ENCODE measurements at places on chromosomes 12 and 14. TPM values are rescaled to one million over a fixed set of nuclear protein-coding genes. Genes with fewer than 3 reads are reported as not detected.

Gene RFX4
- total RNA-seq = not detected

Gene SELPLG
- 31.9 TPM for total RNA-seq

Gene FAM222A
- 6.2 TPM for total RNA-seq

Gene IPO4
- total RNA-seq = 25.1 TPM

Gene DBX2
- not detected for total RNA-seq

Gene SRRM4
- total RNA-seq = 0.12 TPM

Gene SERPINA12
- not detected for total RNA-seq

All from upper lobe of right lung (tissue), 1 donor.